Breast epithelium (tissue), 4 donors: ENCODE measurements at places on chromosomes 3 and 15. TPM values are rescaled to one million over a fixed set of nuclear protein-coding genes. Genes with fewer than 3 reads are reported as not detected.

- DNase-seq = no peak
Observed at GRCh38 chr15:50879016-50879617, 29.4 kb upstream of the AP4E1 start.

DNA sequence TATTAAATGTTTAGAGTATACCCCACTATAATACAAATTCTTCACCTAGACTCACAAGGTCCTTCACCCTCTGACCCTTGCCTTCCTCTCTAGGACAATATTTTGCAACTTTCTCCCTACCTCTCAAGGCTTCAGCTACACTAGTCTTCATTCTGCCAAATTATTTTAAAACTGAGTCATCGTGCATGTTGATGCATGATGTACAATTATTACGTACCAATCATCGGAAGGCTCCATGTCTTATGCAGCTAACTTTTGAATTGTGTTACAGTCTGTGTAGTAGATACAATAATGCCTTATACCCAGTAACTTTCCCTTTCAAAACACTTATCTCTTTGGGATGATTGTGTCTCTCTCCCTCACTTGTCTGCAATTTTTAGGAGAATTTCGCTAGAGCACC lies 98.5 kb upstream of the ROBO2 start:
- no peak for DNase-seq

DNA sequence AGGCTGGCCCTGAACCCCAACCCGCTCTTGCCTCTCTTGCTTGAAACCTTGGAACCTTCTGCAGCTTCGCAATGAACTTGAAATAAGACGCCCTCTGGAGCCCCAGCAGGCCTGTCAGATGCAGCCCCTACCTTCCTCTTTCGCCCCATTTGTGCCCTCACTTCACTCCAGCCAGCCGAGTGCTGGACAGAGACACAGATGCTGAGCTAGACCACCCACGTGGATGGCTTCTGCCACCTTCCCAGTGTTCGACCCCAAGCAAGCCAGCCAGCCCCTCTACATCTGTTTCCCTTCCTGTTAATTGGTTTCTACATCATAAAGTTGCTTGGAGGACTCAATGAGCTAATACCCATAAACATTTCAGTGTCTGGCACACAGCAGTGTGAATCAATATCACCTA lies 23.8 kb upstream of the SNRPA1 start:
- no peak for DNase-seq

- DNase-seq = no peak
Observed at GRCh38 chr3:29313981-29314726, 33.3 kb downstream of the RBMS3 start.

- no peak for DNase-seq
Observed at GRCh38 chr3:111807826-111808225, 51.2 kb upstream of the PHLDB2 start.

The LRRC15 gene
- total RNA-seq = 0.48 TPM

The RPL15 gene
- total RNA-seq = 2,644 TPM

The CILP gene
- 24.6 TPM for total RNA-seq

The SMAD6 gene
- total RNA-seq = 13.4 TPM
